ENCODE measurements at places on chromosomes 2 and 18. TPM values are rescaled to one million over a fixed set of nuclear protein-coding genes. Genes with fewer than 3 reads are reported as not detected.

- no peak for DNase-seq
Observed at GRCh38 chr18:22170421-22171257, 1.2 kb downstream of the GATA6 start.

DNA sequence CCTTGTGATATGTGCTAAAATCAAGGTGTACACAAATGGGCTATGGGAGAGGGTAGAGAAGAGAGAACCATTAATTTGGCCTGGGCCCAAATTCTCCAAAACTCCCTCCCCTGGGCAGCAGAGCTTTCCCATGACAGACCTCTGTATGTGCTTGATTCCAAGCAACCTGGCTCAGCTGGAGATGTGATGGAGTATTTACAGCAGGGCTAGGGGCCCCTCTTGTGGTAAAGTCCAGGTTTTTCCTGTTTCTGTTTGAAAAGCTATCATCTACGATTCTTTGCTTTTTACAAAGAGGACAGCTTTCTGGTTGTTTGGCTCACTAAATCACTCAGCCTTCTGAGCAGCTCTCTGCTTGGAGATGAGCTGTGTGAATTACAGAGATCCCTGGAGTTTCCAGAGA, 40.3 kb downstream of the KCNS3 start:
- no peak for DNase-seq

DNA sequence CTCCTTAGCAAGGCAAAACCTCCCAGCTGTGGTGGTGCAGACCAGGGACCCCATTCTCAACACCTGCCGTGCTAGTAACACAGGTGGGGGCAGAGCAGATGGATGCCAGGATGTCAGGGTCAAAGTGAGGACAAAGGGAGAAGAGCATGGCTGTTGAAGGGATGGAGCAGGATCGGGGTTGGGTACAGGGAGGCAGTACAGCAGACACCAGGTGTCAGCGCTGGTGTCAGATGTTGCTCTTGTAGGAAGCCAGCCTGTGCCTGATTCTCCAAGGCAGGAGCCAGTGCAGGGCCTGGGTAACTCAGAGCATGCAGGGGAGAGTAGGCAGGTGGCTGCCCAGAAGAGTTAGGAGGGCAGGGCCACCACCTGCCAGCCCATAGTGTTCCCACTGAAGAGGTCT, 222.1 kb upstream of the SPRED2 start:
- DNase-seq, result no peak

DNA sequence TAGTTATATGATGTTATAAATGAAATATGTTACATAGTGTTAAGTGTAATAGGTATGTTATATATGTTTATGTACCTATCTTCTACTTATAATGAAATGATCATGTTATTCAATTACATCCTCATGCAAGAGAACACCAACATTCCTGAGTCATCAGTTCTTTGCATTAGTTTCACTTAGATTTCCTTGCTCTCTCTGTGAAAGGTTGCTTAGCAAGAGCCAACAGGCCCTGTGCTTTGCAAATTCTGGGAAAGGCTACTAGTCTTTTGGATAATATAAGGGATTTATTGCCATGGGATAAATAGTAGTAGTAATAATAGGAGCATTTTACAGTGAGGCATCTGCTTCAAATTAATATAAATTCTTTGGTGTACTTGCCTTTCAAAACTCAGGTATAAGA, 274.8 kb downstream of the SP3 start:
- DNase-seq, result no peak

DNA sequence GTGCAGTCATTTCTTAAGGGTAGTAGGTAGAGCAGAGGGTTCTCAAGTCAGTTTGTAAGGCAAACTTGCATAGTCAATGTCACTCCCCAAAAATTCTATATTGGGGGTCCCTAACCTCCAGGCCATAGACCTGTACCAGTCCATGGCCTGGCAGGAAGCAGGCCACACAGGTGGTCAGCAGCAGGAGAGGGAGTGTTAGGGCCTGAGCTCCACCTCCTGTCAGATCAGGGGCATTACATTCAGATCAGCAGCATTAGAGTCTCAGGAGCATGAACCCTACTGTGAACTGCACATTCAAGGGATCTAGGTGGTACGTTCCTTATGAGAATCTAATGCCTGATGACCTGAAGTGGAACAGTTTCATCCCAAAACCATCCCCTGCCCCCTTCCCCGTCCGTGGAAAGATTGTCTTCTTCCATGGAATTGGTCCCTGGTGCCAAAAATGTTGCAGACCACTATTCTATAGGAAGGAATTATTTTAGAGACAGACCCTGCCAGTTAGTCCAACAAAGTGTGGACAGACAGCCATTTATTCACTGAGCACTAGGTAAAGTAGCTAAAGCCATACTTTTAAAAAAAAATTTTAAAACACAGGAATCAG, 6.7 kb downstream of the COA5 start:
- no peak for DNase-seq

The PARD6G gene
- polyA plus RNA-seq, result 30.2 TPM

The NT5DC4 gene
- not detected for polyA plus RNA-seq
